ENCODE measurements at places on chromosomes 12 and 14. TPM values are rescaled to one million over a fixed set of nuclear protein-coding genes. Genes with fewer than 3 reads are reported as not detected.

LRTM2 gene
- total RNA-seq, result not detected

CLEC4D gene
- 0.72 TPM for total RNA-seq

DNA sequence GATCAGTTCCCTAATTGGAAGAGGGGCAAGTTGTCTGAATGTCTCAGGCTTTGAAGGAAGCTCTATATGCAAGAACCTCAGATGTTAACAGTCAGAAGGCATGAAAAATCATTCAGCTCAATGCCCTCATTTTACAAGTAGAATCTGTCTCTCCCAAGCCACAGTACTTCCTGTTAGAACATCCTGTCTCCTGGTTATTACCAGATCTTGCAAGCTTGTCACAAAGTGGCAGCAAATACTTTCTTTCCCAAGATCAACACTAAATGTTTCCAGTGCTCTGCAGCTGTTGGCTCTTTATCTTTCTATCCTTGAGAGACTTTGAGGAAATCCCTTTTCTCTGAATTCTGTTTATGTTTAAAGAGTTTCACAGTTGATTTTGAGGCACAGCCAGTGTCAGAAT, 235.5 kb downstream of the AKAP6 start:
- no peak for DNase-seq

DNA sequence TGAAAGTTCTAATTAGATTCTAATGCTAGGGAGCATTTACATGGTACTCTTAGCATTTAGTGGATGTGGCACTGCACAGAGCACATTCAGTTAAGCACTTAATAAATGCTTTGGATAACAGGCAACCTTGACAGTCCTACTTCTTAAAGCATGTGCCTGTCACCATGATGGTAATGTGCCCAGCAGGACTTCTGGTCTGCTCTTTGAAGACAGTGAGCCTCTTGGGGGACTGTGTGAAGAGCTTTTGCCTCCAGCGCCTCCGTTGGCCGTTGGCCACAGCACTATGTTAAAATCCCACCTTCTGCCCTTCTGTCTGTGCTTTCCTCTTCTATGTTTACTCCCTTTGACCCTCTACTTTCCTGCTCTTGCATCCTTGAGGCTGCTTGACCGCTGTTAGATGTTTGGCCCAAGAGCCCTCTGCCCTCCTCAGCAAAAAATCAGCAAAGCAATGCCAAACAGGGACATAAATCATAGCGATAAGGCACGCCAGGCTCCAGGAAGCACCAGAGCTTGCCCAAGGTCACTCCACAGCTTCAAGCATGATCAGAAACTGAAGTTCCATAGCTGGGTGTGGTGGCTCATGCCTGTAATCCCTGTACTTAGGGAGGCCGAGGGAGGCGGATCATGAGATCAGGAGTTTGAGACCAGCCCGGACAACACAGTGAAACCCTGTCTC, 8.3 kb downstream of the CDKL1 start:
- no peak for DNase-seq
